ENCODE measurements at places on chromosomes 16 and 17.

GRCh38 chr16:85601272-85601639 lies 11.9 kb upstream of the GSE1 start:
- DNase-seq = no peak

DNA sequence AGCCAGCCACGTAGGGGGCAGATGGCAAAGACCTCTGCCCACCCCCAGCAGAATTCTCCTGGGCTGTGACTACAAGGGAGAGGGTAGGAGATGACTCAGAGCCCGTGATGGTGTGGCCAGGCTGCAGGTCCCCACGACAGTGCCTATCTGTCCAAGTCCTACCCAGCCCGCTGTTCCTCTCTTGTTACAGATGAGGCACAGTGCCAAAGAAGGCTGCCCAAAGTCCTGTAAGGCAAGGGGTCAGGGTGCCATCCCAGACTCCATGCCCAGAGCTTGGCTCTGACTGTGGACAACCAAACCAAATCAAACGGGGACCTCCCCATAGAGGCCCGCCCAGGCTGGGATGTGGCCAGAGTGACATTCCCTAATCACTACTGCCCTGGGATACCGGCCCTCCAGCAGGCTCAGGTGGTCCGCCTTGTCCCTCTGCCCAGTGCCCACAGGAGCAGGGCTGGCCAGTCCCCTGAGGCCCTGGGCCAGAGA lies 12.6 kb upstream of the BCAR1 start:
- DNase-seq = no peak

DNA sequence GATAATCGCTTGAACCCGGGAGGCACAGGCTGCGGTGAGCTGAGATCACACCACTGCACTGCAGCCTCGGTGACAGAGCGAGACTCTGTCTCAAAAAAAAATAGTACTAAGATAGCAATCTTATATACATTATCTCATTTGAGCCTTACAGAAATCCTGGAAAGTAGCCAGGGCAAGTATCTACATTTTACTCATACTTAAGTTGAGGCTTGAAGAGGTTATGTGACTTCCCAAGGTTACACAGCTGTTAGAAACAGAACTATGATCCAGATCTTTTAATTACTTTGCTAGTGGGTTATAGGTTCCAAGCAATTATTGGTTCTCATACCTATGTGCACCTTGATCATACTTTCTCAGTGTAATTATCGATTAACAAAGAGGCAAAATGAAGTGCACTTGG lies 15.4 kb downstream of the C17orf78 start:
- DNase-seq = peak; percentile 51

- no peak for DNase-seq
These were observed 17.4 kb downstream of the NGFR start for GRCh38 chr17:49512296-49513043.

DNA sequence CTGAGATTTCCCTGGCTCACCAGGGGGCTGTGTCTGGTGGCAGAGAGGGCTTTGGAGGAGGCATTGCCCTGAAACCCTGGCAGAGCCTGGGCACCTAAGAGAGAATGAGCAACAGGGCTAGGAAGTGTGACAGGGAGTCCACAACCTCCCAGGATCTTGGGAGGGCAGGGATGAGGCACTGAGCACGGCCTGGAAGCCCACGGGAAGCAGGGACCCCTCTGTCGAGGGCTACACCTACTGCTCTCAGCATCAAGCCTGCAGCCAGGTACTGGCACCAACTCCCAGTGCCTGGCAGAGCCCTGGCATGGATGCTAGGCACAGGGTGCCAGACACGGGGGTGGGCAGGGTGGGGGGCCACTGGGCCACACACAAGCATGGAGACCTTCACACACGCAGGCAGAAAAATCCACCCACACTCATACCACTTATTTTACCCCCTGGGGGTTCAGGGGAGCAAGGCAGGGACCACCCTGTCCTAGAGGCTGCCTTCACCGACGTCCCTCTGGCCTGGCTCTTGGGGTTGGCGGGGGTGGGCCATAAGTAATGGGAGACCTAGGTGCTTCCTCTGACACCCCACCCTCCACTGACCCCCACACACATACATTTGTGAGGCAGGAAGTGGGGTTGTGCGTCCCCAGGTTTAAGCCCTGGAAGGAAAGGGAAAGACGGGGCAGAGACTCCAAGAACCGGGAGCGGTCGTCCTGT lies 970 bp upstream of the HSD11B2 start:
- DNase-seq = no peak

DNA sequence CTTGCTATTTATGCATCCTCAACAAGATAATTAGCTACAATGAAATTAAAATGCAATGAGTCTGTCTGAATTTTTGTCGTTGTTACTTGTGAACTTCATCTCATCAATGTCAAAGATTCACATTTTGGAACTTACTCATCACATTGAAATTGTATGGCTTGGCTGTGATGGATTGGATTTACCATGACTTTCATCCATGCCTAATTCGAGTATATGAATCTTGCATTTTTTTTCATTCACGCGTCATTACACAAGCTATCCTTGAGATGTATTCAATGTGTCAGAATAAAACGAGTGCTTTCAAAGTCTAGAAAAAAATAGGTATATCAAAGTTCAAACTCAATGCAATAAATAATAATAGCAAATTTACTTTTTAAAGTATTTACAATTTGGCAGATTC lies 265.3 kb downstream of the MAP2K6 start:
- DNase-seq = no peak

GRCh38 chr17:74354123-74354522 lies 7.5 kb downstream of the BTBD17 start:
- DNase-seq = no peak

GRCh38 chr17:19385521-19385983 lies 1.4 kb downstream of the MFAP4 start:
- DNase-seq = no peak

DNA sequence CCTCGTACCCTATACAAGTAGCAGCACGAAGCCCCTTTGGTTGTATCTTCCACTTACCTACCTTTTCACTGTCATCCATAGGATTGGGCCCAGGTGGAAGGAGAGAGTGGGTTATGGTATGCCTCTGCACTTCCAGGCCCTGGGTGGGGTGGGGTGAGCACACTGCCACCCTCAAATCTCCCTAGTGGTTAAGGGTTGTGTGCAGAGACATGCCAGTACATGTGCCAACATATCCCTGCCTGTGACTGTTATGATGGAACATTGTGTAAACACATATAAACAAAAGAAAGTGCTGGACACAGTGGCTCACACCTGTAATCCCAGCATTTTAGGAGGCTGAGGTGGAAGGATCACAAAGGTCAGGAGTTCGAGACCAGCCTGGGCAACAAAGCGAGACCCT lies 11.1 kb downstream of the HROB start:
- DNase-seq = no peak

- DNase-seq = peak; percentile 84
These were observed 12.0 kb upstream of the TNRC6A start for GRCh38 chr16:24717411-24717810.

- peak; percentile 6 for DNase-seq
These were observed 12.8 kb downstream of the PECAM1 start for GRCh38 chr17:64377769-64378282.

- peak; percentile 63 for DNase-seq
These were observed 81.7 kb downstream of the CYB561 start for GRCh38 chr17:63364387-63364786.

DNA sequence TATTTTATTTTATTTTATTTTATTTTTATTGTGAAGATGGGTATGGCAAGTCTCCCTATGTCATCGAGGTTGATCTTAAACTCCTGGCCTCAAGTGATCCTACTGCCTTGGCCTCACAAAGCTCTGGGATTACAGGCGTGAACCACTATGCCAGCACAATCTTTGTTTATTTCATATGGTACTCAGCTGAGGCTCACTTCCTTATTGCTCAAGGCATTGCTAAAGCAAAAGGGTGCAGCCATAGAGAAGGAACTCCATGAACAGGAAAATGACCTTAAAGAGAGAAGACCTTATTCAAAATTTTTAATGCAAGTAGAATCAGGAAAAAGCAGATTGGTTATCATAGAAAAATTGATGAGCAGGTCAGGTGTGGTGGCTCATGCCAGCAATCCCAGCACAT lies 110.6 kb upstream of the RBBP6 start:
- DNase-seq = no peak

DNA sequence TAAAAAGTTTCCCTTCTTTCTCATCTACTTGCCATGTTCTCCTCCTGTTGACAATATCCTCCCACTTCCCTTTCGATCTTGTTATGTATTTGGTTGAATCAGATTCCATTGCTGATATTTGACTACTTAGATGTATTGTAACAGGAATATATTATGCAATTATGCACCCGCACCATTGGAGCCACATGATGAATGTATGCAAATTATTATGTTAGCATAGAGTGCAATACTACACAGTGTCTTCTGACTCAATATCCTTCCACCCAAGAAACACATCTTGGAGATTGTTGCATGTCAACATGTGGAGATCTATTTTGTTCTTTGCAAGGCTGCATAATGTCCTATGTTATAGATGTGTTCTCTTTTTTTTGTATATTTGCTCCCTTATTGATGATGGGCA lies 219.2 kb upstream of the RBFOX1 start:
- DNase-seq = no peak

GRCh38 chr17:8243827-8244226 lies 4.0 kb downstream of the CTC1 start:
- no peak for DNase-seq

DNA sequence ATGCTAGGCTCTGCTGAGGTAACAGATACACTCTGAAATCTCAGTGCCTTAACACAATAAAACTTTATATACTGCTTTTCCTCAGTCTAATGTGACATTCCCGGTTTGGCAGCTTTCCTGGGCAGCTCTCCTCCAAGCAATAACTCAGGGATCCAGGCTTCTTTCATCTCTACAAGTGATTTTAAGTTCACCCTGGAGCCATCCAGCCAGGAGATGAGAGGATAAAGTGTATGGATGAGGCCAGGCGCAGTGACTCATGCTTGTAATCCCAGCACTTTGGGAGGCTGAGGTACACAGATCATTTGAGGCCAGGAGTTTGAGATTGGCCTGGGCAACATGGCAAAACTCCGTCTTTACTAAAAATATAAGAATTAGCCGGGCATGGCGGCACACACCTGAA lies 147.2 kb downstream of the UTP18 start:
- DNase-seq = no peak

- DNase-seq = peak; percentile 80
These were observed 39.0 kb downstream of the SMURF2 start for GRCh38 chr17:64622931-64623654.

- DNase-seq = no peak
These were observed 354.7 kb upstream of the RBFOX1 start for GRCh38 chr16:6977916-6978315.

DNA sequence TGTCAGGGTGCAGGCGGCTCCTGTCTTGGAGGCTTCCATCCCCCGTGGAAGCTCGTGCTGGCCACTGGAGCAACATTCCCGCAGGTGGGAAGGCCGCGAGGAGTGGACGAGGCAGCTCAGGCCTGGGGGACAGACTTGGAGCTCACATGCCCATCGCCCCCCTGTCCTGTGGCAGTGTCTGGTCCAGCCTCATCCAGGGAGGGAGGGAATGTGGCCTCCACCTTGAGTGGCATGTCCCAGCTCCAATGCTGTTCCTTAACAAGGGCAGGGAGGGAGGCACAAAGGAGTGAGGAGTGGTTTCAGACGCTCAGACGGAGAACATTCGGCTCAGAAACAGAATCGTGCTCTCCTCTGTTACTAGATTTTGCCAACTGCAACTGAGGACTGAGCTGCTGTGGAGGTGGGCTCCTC lies 159.4 kb upstream of the CHMP6 start:
- peak; percentile 69 for DNase-seq

DNA sequence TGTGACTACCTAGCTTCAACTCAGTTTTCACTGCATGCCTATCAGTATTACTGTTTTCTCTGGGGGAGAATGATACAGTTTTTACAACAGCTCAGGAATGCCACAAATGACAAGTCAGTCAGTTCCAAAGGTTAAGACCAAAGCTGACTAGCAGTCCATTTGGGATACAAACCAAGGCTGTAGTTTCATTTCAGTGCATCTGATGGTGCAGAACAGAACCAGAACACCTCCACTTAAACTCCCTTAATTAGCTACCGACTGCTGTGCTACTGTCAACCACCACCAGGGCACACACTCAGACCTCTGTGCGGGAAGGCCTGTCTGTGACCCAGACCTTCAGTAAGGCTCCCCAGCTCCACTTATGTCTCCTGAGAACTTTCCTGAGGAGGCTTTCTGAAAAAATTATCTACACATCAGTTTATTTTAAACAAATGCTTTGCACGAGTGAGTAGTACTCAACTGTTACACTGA lies 20.4 kb downstream of the NFE2L1 start:
- DNase-seq = peak; percentile 67

GRCh38 chr16:31868691-31869167 lies 4.9 kb upstream of the ZNF267 start:
- DNase-seq = peak; percentile 72

DNA sequence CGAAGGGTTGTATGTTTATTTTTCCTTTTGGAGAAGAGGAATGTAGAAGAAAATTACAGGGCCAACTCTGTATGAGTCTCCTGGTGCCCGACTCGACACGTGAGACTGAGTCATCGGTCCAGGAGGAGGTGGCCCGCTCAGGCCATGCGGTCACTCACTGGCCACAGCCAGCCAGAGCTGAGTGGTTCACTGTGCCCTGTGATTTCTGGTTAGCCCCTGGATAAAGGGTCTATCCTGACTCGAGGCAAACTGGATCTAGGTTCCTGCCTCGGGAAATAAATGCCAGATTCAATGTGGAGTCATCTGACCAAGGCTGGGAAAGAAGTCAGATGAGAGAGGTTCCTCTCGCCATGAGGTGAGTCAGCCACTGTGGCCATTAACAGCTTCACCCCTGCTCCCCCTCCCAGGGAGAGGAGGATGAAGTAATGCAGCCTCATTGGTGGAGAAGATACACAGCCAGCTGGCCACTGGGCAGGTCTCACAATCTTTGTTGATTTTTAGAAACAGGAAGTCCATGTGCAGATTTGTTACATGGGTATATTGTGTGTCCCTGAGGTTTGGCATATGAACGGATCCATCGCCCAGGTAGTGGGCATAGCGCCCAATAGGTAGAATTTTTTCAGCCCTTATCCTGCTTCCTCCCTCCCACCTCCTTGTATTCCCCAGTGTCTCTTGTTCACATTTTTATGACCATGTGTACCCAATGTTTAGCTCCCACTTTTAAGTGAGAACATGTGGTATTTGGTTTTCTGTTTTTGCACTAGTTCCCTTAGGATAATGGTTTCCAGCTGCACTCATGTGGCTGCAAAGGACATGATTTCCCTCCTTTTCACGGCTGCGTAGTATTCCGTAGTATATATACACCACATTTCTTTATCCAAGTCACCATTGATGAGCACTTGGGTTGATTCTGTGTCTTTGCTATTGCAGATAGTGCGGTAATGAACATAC lies 21.7 kb upstream of the USP36 start:
- peak; percentile 95 for DNase-seq

Data from fibroblast of upper back skin (primary cell).